SJCRH30 (cell line): ENCODE measurements at places on chromosomes 1 and 21. TPM values are rescaled to one million over a fixed set of nuclear protein-coding genes. Genes with fewer than 3 reads are reported as not detected.

Gene HRNR
- total RNA-seq: not detected in 2 replicates

Gene CASQ2
- total RNA-seq: 0.28 and 0.49 TPM in 2 replicates

Gene ADAM30
- not detected in 2 replicates for total RNA-seq

Gene FAM151A
- not detected in 2 replicates for total RNA-seq
